ENCODE measurements at places on chromosomes 2 and 18.

- no peak for DNase-seq
Measured at GRCh38 chr2:38945372-38945771, 55.7 kb downstream of the ARHGEF33 start.

DNA sequence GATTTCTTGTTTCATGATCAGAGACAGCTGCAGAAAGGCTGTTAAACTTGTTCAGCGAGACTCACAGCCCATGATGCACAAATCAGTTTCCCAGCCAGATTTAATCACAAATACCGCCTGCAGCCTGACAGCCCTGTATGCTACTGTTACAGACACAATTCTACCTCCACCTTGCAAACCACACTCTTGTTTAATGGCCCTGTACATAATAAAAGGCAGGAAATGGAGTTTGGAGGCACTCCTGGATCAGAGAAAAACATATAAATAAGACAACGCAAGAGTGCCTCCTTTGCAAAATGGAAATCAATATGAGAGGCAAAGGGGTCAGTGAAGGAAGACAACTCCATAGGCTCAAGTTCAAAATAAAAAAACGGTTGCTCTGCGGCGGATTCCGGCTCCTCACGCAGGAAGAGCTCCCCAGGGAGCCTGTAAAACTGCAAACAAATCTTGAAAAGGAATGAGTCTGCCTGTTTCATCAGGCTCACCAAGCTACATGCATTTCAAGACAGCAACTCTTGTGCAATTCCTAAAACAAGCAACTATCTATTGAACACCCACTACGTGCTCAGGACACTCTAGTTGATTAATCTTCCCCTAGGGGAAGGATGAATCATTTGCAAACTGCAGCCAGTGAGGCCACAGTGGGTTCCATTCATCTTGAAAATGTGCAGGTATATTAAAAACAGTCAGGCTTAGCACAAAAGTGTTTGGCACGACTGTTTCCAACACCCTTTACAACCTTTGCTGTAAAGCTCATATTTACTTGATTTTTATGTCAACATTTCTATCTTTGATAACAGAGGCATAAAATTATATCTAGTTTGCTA, 37.5 kb downstream of the TBC1D8 start:
- no peak for DNase-seq

DNA sequence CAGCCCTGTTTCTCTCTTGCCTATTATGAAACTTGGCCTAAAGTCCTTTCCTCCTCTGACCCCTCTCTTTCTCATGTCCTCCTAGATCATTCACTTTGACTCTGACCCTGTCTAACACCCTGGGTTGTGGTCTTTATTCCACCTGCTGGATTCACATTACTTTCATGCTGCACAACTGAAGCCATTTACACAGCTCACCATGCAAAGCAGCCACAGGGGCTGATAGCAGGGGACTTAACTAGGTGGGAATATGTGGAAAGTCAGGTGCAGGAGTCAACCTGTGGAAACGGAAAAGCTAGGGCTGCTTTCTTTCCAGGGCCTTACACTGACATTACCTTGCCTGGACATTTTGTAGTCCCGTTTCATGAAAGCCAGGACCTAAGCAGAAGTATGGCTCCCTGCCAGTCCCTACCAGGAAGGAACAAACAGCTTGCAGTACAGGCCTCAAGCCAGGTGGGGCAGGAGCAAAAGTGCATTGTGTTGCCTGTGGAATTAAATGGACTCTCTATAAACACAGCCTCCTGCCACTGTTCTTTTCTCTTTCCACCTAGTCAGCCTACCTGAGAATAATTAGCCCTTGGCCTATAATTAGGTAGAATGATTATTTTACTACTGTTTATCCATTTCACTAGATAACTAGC, 11.8 kb downstream of the MAPRE3 start:
- no peak for DNase-seq

- no peak for DNase-seq
Measured at GRCh38 chr2:241860184-241861078, 1.7 kb upstream of the PDCD1 start.

DNA sequence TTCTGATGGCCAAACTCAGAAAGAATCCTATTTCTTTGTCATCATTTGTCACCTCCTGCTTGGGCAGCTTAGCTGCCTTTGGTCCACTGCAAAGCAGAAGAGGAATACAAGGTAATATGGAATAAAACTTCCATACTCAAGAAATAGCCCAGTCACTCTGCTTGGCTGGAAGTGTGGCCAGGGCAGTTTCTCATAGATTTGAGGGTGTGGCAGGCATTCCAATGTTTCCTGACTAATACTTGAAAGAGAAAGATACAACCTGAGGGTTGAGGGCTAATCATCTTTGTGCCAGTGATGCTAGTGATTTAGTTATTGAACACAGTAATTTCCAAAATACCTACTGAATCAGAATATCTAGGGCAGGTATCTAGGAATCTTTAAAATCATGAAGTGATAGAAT, 83.1 kb downstream of the FAM161A start:
- no peak for DNase-seq

Measured in esophagus squamous epithelium (tissue), 5 donors.